ENCODE measurements at places on chromosomes 5 and 9. TPM values are rescaled to one million over a fixed set of nuclear protein-coding genes. Genes with fewer than 3 reads are reported as not detected.

DNA sequence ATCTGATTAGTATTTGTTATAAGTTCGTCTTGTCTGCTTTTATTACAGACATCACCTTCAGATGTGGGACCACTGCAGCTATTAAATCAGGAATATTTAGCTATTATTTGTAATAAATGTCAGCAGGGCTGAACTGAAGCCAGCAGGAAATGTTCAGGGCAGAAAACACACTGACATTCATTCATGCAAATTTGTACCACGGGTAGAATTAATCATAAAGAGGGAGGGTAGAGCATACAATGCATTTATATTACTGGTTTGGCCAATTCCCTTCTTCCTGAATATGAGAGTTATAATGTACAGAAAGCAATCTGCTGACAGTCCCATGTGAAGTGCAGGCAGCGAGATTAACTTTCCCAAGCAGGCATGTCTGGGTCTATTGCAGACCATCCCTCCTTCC lies 117.3 kb upstream of the NUDT12 start:
- H3K4me1 ChIP-seq = no peaks in the 10 kb centered on the region
- H3K27ac ChIP-seq = no peak overlapping the region
- no peaks in the 10 kb centered on the region for H3K27me3 ChIP-seq
- H3K36me3 ChIP-seq = no peaks in the 10 kb centered on the region

The HAPLN1 gene
- not detected for total RNA-seq

The SPINK6 gene
- total RNA-seq = not detected

DNA sequence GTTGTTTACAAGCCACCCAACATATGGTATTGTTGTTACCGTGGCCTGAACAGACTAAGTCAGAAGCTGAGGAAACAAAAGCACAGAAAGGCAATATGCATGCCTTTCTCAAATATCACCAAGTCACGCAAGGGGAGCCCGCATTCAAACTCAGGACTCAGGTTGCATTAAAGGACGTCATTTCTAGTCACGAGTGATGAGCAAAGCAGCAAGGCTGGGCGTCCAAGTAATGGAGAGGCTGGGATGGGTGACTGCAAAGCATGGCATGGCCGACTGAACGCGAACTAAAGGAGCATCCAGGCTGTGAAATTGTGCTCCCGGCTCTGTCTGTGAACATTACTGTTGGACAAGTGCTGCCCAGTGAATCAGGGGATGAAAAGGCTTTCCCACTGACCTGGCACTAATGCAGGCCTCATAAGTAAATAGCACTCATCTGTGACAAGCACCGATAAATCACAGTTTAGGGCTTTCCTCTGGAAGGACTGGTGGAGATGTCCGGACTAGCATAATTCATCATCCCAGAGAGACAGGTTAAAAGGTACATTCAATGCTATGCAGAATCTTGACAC lies 202.8 kb downstream of the SPOCK1 start:
- no peaks in the 10 kb centered on the region for H3K36me3 ChIP-seq
- peaks cover 11% of the 10 kb centered on the region for H3K27me3 ChIP-seq
- H3K4me1 ChIP-seq = no peaks in the 10 kb centered on the region
- no peak overlapping the region for H3K27ac ChIP-seq
- DNase-seq = no peak

- H3K4me1 ChIP-seq = no peaks in the 10 kb centered on the region
- H3K4me3 ChIP-seq = no peak overlapping the region
- H3K27me3 ChIP-seq = no peaks in the 10 kb centered on the region
Observed at GRCh38 chr9:74609671-74610405, 112.7 kb downstream of the RORB start.

- H3K4me3 ChIP-seq = peak overlapping the region; percentile 61
- H3K4me1 ChIP-seq = peaks cover 22% of the 10 kb centered on the region
- no peak for DNase-seq
- H3K36me3 ChIP-seq = no peaks in the 10 kb centered on the region
- peaks cover 21% of the 10 kb centered on the region for H3K27me3 ChIP-seq
Observed at GRCh38 chr5:168851902-168852321, 272.7 kb upstream of the PANK3 start.

GRCh38 chr5:61969755-61970154 lies 336.3 kb upstream of the KIF2A start:
- H3K4me1 ChIP-seq = no peaks in the 10 kb centered on the region
- H3K4me3 ChIP-seq = no peak overlapping the region
- no peaks in the 10 kb centered on the region for H3K36me3 ChIP-seq
- H3K27ac ChIP-seq = no peak overlapping the region

DNA sequence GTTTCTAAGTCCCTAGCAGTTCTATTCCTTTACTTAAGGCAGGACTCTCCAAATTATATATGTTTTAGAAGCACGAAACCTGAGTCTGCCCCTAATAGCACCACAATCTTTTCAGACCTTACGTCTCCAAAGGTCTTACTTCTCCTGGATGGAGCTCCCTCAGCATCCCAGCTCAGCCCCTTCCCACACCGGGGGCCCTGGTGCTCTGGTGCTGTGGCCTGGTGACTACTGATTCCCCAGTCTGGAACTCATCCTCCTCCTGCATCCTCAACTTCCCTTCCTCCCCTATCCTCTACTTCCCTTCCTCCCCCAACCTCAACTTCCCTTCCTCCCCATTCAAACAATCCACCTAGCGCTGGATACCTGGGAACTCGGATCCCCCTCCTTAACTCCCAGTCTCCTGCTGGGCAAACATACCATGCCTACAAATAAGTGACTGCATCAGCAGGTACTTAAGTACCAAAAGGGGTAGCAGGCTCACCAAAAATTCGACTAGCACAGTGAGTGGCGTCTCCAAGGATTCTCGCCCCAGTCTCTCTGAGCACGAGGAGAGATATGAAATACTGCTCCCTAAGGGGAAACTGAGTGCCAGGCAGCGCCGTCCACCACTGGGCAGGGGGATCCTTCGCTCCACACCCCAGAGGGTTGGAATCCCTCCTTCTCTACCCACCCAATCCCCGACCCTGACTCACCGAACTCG lies 831 bp downstream of the IGFBPL1 start:
- no peaks in the 10 kb centered on the region for H3K4me1 ChIP-seq
- peak overlapping the region; percentile 16 for H3K4me3 ChIP-seq
- no peak for DNase-seq
- H3K36me3 ChIP-seq = no peaks in the 10 kb centered on the region
- H3K27me3 ChIP-seq = peaks cover 58% of the 10 kb centered on the region
- no peak overlapping the region for H3K27ac ChIP-seq

- peaks cover 28% of the 10 kb centered on the region for H3K4me1 ChIP-seq
- peak; percentile 66 for DNase-seq
- peaks cover 6% of the 10 kb centered on the region for H3K36me3 ChIP-seq
- H3K27me3 ChIP-seq = no peaks in the 10 kb centered on the region
- peak overlapping the region; percentile 97 for H3K4me3 ChIP-seq
- peak overlapping the region; percentile 98 for H3K27ac ChIP-seq
Observed at GRCh38 chr9:126805554-126806262, 868 bp downstream of the ZBTB43 start.

The ZFP37 gene
- total RNA-seq = 1.8 TPM

The CRAT gene
- 19.5 TPM for total RNA-seq

- no peak for DNase-seq
- peaks cover 1% of the 10 kb centered on the region for H3K27me3 ChIP-seq
- H3K36me3 ChIP-seq = peaks cover 3% of the 10 kb centered on the region
- H3K27ac ChIP-seq = no peak overlapping the region
- no peak overlapping the region for H3K4me3 ChIP-seq
Observed at GRCh38 chr5:178090856-178091255, 22.5 kb upstream of the N4BP3 start.

- peak overlapping the region; percentile 76 for H3K4me3 ChIP-seq
- DNase-seq = no peak
- no peaks in the 10 kb centered on the region for H3K36me3 ChIP-seq
- H3K4me1 ChIP-seq = peaks cover 16% of the 10 kb centered on the region
Observed at GRCh38 chr9:128419061-128419925, 1.4 kb upstream of the CERCAM start.

DNA sequence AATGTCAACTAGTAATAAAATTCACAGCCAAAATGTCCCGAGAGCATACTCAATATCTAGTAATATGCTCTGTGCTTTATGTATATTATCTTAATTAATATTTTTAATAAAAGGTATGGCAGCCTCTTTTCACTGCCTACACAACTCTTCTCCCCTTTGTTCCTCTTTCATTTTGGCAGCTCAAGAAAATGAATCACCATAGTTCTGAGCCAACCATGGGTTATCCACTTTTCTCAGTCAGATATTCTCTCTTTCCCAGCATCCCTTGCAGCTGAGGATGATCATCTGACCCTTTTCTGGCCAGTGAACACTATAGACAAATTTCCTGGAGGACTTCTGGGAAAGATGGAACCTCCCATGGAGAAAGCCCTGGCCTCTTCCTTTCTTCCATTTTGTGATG lies 8.2 kb upstream of the DOCK8 start:
- peaks cover 5% of the 10 kb centered on the region for H3K4me1 ChIP-seq
- peaks cover 18% of the 10 kb centered on the region for H3K27me3 ChIP-seq
- no peak for DNase-seq
- H3K27ac ChIP-seq = no peak overlapping the region
- no peaks in the 10 kb centered on the region for H3K36me3 ChIP-seq

Measured in activated naive CD8-positive, alpha-beta T cell treated with anti-CD3 and anti-CD28 coated beads, Interleukin-2, amount 10 ng/mL, durations not matched to agents 7 days and 5 days (primary cell).